Skeletal muscle tissue (tissue), 5 donors: ENCODE measurements at places on chromosomes 12 and 14. TPM values are rescaled to one million over a fixed set of nuclear protein-coding genes. Genes with fewer than 3 reads are reported as not detected.

LAG3 gene
- total RNA-seq: not detected

RACGAP1 gene
- 23.5 TPM for total RNA-seq

GARIN6 gene
- total RNA-seq: not detected

KRT75 gene
- total RNA-seq: not detected

KLHL33 gene
- 2.1 TPM for total RNA-seq

USP44 gene
- 1.0 TPM for total RNA-seq

ACSS3 gene
- 14.6 TPM for total RNA-seq

RNASE7 gene
- total RNA-seq: not detected

FOXN4 gene
- total RNA-seq: not detected

GPHN gene
- total RNA-seq: 9.4 TPM

PCBP2 gene
- 281 TPM for total RNA-seq

BRAP gene
- 12.0 TPM for total RNA-seq

NACA gene
- total RNA-seq: 910 TPM

CEP170B gene
- total RNA-seq: 1.6 TPM

SLCO1B1 gene
- not detected for total RNA-seq

IAPP gene
- total RNA-seq: not detected

RFLNA gene
- total RNA-seq: 2.6 TPM

ETNK1 gene
- total RNA-seq: 24.0 TPM

SMARCD1 gene
- 19.3 TPM for total RNA-seq

HOXC4 gene
- 1.0 TPM for total RNA-seq

PLEKHD1 gene
- under 0.01 TPM for total RNA-seq

TDRD9 gene
- total RNA-seq: 0.52 TPM

NINJ2 gene
- total RNA-seq: 2.6 TPM

RAD9B gene
- 1.6 TPM for total RNA-seq

SDS gene
- total RNA-seq: not detected

NTN4 gene
- total RNA-seq: 20.9 TPM

ADAMTS20 gene
- 0.52 TPM for total RNA-seq

TTC7B gene
- 5.7 TPM for total RNA-seq

OTX2 gene
- total RNA-seq: not detected

SRGAP1 gene
- total RNA-seq: 5.7 TPM

KRT3 gene
- total RNA-seq: not detected

RASSF8 gene
- 29.7 TPM for total RNA-seq

NPAS3 gene
- total RNA-seq: 9.9 TPM

MORN3 gene
- under 0.01 TPM for total RNA-seq

RNASE4 gene
- 17.7 TPM for total RNA-seq

ENO2 gene
- total RNA-seq: 2.6 TPM

RDH16 gene
- total RNA-seq: 0.52 TPM

SERPINA3 gene
- total RNA-seq: not detected

RD3L gene
- not detected for total RNA-seq

TROAP gene
- 3.1 TPM for total RNA-seq

SETD1B gene
- total RNA-seq: 2.1 TPM

GALNT6 gene
- 1.6 TPM for total RNA-seq

PPFIA2 gene
- total RNA-seq: 1.0 TPM

WNT1 gene
- total RNA-seq: not detected

IL31 gene
- not detected for total RNA-seq

PUS7L gene
- 10.4 TPM for total RNA-seq

ANKRD13A gene
- total RNA-seq: 52.2 TPM

B4GALNT3 gene
- 4.2 TPM for total RNA-seq

PZP gene
- 1.0 TPM for total RNA-seq

PKP2 gene
- 5.2 TPM for total RNA-seq

GPD1 gene
- total RNA-seq: 104 TPM

TMEM179 gene
- 1.0 TPM for total RNA-seq

SDR9C7 gene
- total RNA-seq: not detected

ART4 gene
- not detected for total RNA-seq

GLS2 gene
- total RNA-seq: not detected

TAS2R13 gene
- 4.2 TPM for total RNA-seq

SVOP gene
- total RNA-seq: under 0.01 TPM

PFDN5 gene
- 686 TPM for total RNA-seq

OR4K1 gene
- total RNA-seq: not detected
